ENCODE measurements at places on chromosomes 3 and 15.

DNA sequence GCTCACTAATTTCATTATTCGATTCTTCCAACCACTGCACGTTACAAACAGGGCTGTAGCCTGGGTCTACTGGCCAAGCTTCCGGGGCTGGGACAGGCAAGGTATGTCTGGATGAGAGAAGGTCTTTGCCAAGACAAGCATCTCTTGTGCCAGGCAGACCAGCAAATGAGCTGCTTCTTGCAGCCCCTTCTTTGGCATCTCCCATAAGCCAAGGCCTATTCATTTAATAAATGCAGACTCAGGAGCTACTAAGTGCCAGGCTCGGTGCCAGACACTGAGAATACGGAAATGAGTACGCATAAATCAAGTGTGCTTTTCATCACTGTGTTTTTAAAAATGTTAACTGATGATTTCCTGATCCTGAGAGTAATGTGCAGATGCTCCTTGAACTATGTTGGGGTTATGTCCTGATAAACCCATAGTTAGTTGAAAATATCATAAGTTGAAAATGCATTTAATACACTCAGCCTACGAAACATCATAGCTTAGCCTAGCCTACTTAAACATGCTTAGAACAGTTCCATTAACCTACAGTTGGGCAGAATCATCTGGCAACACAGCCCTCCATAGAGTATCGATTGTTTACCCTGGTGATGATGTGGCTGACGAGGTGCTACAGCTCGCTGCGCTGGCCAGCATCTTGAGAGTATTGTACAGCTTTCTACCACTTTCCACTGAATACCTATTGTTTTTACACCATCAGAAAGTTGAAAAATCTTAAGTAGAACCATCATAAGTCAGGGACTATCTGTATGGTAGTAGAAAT lies 135.0 kb upstream of the CTDSPL start:
- DNase-seq, result no peak

GRCh38 chr3:188830893-188831292 lies 340.9 kb upstream of the TPRG1 start:
- DNase-seq, result no peak

- DNase-seq, result no peak
These were observed 85.0 kb downstream of the ATP10A start for GRCh38 chr15:25778161-25778560.

DNA sequence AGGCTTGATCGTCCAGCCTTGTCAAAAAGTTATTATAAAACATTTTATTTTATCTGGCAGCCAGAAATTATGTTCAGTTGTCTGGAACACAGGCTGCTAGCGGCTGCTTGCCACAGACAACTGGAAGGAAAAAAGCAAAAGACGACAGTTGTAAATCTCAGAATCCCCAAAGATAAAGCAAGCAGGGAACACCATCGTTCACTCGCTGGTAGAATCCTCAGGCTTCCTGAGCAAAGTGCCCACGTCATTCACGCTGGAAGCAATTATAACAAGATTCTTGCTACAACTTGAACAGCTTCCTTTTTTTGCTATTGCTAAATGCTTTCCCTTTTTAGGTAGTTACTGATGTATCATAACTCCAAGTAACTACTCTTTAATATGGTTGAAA lies 33.6 kb downstream of the ADAMTS17 start:
- no peak for DNase-seq

GRCh38 chr3:149374793-149375500 lies 2.5 kb downstream of the TM4SF1 start:
- no peak for DNase-seq

- no peak for DNase-seq
These were observed 33.0 kb downstream of the SLC12A6 start for GRCh38 chr15:34304613-34305012.

DNA sequence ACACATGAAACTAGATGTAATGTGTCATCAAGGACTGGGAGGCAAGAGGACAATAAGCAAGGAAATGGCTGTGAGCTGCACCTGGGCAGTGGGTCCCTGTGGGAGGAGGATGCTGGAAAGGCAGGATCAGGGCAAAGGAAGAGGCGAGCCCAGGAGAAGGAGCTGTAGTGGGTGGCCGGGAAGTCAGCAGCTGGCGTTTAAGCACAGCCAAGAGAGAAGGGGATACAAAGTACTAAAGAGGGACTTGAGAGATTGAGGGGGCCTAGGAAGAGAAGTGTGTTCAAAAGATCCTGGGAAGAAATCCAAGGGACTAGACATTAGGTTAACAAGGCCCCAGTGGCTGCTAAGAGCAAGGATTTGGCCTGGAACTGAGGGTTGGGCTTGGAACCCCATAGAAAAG lies 188.5 kb upstream of the SLC24A5 start:
- no peak for DNase-seq

- DNase-seq, result no peak
These were observed 91.6 kb downstream of the PLD1 start for GRCh38 chr3:171718493-171719185.

- no peak for DNase-seq
These were observed 1.9 kb downstream of the SLC28A1 start for GRCh38 chr15:84886211-84886983.

DNA sequence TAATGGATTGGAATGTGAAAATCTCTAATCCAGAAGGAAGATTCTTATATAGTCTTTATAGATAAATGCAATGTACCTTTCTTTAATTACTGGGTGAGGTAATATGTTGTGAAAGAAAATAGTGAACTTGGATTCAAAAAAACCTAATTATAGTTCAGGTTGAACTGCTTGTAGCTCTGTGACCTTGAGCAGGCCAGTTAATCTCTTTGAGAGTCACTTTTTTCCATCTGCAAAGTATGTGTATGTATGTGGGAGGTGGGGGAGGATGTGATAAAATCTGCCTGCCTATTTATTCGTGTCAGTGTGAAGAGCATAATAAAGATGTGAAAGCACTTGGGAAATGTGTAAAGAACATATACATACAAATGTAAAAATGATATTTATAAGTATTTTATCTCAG lies 34.4 kb downstream of the GLCE start:
- DNase-seq, result no peak

DNA sequence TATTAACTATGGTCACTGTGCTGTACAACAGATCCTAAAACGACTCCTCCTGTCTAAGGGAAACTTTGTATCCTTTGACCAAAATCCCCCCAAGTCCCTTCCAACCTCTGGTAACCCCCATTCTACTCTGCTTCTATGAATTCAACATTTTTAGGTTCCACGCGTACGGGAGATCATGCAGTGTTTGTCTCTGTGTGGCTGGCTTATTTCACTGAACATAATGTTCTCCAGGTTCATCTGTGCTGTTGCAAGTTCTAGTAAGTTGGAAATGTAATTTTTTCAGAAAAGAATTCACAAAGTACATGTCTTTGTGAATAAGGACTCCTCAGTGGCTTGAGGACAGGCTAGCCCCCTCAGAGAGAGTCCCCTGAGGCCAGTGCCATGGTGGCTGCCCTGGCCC lies 66.1 kb downstream of the ATP10A start:
- no peak for DNase-seq

DNA sequence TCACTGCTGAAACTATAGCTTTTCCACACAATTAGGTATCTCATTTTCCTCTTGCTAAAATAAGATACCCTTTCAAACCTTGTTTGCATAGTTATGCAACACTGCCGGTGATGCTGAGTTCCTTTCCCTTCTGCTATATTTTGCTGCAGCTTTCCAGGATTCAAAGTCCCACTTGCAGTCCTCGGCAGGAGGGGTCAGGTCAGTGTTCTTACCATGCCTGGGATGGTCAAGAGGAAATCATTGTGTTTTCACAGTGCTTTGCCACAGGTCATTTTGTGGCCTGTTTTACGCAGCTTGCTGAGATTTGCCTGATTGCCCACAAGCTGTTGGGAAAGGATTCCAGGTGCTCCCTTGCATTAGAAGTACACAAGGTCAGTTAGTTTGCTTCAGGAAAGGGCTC lies 156.9 kb downstream of the B3GALNT1 start:
- no peak for DNase-seq

- no peak for DNase-seq
These were observed 103.9 kb downstream of the TMEM266 start for GRCh38 chr15:76163457-76164295.

- no peak for DNase-seq
These were observed 94.8 kb upstream of the FEZF2 start for GRCh38 chr3:62467966-62468722.

DNA sequence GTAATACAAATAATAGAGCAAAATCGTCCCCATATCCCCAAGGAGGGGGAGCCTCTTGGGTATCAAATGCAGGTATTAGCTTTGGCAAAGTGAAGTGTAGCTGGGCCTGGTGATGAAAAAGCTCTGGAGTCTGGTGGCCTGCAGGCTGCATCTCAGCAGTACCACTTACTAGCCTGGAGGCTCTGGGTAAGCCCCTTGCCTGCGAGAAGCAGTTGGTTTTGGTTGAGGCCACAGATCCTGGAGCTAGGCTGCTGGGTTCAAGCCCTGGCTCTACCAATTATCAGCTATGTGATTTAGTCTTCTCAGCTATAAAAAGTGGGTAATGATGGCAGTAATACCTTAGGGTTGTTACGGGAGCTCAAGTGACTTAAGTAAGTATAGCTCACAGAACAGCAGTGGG lies 6.1 kb downstream of the KCNAB1 start:
- no peak for DNase-seq

- DNase-seq, result no peak
These were observed 104.7 kb upstream of the TBC1D5 start for GRCh38 chr3:17847156-17847555.

- no peak for DNase-seq
These were observed 140.9 kb downstream of the NLGN1 start for GRCh38 chr3:173538410-173538809.

DNA sequence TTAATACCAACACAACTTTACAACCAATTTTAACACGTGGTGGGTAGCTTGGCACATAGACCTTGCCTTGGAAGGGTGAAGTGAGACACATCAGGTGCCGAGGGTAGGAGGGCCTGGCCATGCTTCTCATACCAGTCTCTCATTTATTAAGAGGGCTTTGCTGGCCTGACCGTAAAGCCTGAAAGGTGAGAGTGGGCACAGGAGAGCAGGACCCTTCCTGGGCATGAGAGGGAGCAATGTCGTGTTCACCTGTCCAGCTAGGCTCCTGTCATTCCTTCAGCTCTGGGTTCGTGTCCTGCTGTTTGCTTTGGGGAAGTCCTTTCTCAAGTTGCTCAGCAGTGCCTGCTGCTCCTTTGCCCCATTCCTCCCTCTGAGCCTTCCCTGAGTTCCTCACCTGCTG lies 294.4 kb downstream of the EPHB1 start:
- DNase-seq, result no peak

DNA sequence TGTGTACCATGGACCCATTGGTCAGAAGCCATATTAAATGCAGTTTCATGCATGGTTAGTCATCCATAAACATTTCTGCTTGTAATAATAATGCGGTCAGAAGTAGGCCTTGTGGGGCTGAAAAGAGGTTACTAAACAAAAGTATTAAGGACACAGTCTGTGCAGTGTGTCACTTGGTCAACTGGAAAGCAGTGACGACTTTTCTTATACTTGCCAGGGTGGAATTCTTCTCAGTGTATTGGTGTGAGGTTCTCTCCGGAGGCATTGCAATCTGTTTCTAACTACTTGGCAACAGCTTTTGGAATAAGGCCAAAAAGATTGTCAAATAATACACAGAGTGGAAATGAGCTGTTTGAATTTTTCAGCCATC lies 46.8 kb downstream of the CHL1 start:
- DNase-seq, result no peak

DNA sequence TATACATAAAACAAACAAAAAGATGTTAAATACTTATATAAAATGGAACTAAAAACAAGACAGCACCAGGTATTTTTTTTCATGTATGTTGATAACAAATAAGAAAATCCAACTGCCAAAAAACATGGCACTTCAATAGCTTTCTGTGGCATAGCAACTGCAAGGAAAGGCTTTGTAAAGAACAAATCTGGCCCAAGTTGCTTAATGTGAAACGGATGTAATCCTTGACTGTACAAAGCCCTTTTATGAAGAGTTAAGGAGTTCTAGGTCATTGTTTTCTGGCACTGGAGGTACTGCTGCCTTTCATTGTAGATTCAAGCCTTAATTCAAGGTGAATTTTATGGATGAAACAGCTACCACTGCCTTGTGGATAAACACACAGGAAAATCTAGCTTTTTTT lies 68.8 kb upstream of the SLC12A8 start:
- DNase-seq, result no peak

DNA sequence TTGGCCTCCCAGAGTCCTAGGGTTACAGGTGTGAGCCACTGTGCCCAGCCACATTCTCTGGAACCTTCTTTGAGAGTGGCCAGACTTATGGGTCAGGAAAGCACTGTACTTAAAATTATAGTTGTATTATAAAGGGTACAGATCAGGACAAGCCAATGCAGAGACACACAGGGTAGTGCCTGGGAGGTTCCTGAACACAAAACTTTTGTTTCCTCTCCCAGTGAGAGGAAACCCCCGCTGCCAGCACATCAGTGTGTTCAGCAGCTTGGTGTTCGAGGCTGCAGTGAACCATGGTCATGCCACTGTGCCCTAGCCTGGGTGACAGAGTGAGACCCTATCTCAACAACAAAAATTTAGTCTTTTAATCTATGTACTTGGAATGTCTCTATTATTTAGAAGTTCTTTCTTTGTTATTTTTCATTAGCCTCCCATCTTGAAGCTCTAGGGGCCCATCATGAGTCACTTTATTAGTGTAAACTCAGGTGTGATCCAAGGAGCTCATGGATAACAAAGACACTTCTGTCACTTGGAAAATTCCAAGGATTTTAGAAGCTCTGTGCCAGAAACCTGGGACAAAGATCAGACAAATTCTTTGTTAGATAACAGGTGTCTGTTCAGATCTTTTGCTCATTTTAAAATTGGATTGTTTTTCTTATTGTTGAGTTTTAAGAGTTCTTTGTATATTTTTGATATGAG lies 7.8 kb downstream of the BLOC1S6 start:
- DNase-seq, result no peak

GRCh38 chr3:55476515-55476914 lies 10.6 kb downstream of the WNT5A start:
- DNase-seq, result no peak

DNA sequence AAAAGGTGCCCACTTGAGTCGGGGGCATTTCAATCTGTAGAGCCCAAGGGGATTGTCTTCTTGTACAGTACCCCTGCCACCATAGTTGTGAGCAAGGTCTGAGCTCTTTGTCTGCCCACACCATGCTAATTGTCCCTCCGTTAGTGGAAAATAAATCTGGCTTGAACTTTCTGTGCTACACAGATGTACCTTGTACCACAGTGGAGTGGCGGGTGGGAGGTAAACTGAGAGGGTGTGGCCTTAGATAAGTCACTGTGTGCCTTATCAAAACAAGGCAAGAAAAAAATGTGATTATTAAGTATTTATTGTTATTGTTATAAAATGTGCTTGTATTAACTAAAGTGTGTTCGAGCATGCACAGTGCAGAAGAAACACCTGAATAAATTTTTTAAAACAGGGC lies 242.9 kb upstream of the C2CD4B start:
- DNase-seq, result no peak
